ENCODE measurements at places on chromosomes 5 and 9. TPM values are rescaled to one million over a fixed set of nuclear protein-coding genes. Genes with fewer than 3 reads are reported as not detected.

GRCh38 chr5:179381691-179382090 lies 36.4 kb upstream of the ADAMTS2 start:
- H3K36me3 ChIP-seq = peaks cover 5% of the 10 kb centered on the region
- no peak overlapping the region for H3K4me3 ChIP-seq
- no peaks in the 10 kb centered on the region for H3K27me3 ChIP-seq
- no peak for DNase-seq

TENT4A gene
- total RNA-seq = 20.6 TPM

- H3K27ac ChIP-seq = peak overlapping the region; percentile 89
- peak overlapping the region; percentile 54 for H3K4me3 ChIP-seq
- no peaks in the 10 kb centered on the region for H3K36me3 ChIP-seq
- peaks cover 22% of the 10 kb centered on the region for H3K4me1 ChIP-seq
- DNase-seq = peak; percentile 88
Measured at GRCh38 chr9:92180669-92181181, 65.5 kb upstream of the SPTLC1 start.

PSMB7 gene
- 264 TPM for total RNA-seq

GRCh38 chr5:101364469-101364868 lies 461.4 kb upstream of the ST8SIA4 start:
- H3K27me3 ChIP-seq = no peaks in the 10 kb centered on the region
- H3K27ac ChIP-seq = no peak overlapping the region
- H3K36me3 ChIP-seq = no peaks in the 10 kb centered on the region
- no peak overlapping the region for H3K4me3 ChIP-seq
- H3K4me1 ChIP-seq = no peaks in the 10 kb centered on the region

DNA sequence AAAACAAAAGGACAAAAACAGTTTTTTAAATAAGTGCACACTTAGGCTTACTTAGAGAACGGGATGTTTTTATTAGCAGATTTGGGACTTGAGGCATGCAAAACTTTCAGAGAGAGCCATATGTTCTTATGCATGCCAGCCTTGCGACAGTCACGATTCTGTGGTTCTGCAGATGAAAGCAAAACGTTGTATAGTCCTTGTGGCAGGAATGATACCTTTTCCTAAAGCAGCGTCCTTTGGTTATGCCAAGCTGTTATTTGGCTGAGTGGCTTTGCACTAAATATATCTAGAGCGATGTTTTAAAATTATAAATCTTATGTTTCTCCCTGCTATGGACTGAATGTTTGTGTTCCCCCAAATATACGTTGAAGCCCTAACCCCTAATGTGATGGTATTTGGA lies 152.0 kb downstream of the SH3GL2 start:
- no peaks in the 10 kb centered on the region for H3K36me3 ChIP-seq
- no peak overlapping the region for H3K4me3 ChIP-seq
- H3K27me3 ChIP-seq = no peaks in the 10 kb centered on the region
- no peaks in the 10 kb centered on the region for H3K4me1 ChIP-seq
- DNase-seq = no peak

DNA sequence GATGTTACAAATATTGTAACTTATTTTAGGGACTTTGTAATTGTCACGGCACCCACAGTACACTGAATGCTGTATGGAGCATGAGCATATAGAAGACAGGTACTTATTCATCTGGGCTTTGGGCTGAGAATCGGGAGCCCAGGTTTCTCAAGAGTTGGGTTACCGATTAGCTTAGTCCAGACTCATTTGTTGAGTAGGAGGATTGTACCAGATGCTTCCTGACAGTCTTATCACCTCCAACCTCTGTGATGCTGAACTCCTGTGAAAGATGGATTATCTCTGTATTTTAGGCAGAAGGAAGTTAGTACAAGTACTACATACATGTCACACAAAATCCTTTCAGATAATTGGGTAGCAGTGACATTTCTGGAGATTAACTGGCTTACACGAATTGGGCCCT lies 79.2 kb downstream of the SV2C start:
- no peaks in the 10 kb centered on the region for H3K36me3 ChIP-seq
- DNase-seq = no peak
- no peak overlapping the region for H3K4me3 ChIP-seq
- no peaks in the 10 kb centered on the region for H3K4me1 ChIP-seq
- no peak overlapping the region for H3K27ac ChIP-seq
- H3K27me3 ChIP-seq = no peaks in the 10 kb centered on the region

DNA sequence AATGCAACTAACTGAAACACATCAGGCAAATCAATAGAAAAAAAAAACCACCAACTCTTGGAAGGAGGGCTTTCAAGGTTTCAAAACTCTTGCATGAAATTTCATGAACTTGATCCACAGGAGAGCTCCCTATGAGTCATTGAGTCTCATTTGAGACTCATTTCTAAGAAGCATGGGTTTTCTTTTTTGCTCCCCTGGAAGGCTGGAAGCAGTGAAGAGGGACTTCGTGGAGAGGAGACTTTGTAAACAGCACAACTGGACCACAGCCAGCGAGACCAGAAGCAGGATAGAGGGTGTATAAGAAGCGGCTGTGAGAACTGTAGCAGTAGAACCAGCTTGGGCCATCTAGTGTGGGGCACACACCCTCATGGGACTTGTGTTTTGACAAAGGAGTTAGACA lies 41.2 kb upstream of the RAPGEF1 start:
- DNase-seq = no peak
- H3K4me3 ChIP-seq = no peak overlapping the region
- peaks cover 40% of the 10 kb centered on the region for H3K27me3 ChIP-seq
- no peaks in the 10 kb centered on the region for H3K36me3 ChIP-seq
- no peaks in the 10 kb centered on the region for H3K4me1 ChIP-seq

DNA sequence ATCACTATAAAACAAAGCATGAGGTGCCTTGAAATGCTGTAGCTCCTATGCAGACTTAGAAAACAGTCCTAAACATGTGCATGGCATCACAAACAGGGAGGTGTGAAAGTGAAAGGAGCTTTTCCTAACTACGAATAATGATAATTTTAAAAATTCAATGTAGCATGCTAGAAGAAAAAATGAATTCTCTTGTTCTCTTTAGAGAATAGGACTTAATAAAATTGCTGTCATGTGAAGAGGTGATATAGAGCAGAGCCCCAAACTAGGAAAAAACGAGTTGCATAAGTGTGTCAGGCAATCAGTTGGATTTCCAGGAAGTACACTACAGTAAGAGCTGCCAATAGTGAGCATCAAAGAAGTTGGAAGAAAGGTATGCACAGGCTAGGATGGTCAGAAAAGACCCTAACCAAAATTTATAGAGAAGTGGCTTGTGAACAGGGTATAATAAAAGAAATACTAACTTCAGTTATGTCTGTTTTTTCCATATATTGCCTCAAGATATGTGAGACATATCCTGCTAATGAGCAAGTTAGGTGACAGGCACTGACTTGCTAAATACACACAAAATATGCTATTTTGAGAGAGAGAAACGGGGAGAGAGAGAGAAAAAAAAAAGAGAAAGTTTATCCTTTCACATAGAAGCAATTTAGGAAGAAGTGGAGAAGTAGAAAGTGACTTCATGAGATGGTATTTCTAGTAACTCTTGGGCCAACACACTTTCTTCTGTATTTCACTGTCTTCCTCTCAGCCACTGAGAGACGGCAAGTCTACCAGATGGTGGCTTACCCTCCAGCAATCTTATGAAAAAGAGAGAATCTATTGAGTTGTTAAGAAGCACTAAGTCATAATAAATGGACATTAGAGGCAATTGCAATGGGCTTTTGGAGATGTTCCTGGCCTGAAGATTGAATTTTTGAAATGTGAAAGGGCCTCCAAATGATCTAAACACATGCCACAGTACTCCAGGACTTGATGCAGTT lies 18.0 kb downstream of the ITGA2 start:
- H3K4me1 ChIP-seq = peaks cover 98% of the 10 kb centered on the region
- H3K27me3 ChIP-seq = no peaks in the 10 kb centered on the region
- peak overlapping the region; percentile 13 for H3K4me3 ChIP-seq

DNA sequence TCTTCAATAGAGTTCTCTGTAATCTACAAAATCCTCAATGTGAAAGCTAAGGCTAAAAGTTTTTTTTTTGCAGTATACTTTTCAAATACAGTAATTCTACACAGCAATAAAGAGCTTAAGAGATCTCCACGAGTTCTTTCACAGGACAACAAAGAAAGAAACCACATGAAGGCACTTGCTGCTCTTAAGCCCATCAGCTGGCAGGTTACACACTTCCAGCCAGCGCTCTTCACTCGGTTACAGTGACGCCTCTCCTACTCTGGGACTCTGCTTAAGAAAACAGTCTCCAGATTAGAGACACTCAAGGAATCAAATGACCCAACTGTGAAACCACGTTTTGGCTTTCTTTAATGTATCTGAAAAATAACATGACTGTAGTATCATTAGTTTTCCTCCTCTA lies 85.0 kb downstream of the ROR2 start:
- H3K27ac ChIP-seq = no peak overlapping the region
- peaks cover 36% of the 10 kb centered on the region for H3K27me3 ChIP-seq

- peaks cover 4% of the 10 kb centered on the region for H3K27me3 ChIP-seq
- no peak overlapping the region for H3K27ac ChIP-seq
- no peak for DNase-seq
- H3K4me3 ChIP-seq = no peak overlapping the region
- H3K4me1 ChIP-seq = peaks cover 17% of the 10 kb centered on the region
- no peaks in the 10 kb centered on the region for H3K36me3 ChIP-seq
Measured at GRCh38 chr9:4657426-4658159, 4.5 kb upstream of the PLPP6 start.

DNA sequence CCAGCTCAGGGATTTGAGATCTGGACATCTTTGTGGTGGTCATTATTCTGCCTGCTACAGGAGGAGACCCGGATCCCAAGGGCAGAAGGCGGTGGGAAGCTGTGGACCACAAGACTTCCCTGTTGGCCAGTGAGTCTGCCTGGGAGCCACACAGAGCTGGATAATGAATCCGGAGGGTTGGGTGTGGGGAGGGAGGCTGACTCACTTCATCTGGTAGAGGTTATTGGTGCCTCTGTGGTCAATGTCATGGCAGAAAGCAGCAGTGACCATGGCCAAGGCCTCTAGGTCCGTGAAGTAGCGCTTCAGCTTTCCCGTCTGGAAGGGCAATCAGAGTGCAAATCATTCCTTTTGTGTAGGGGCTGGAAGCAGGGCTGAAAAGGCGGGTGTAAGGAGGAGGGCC lies 58.5 kb downstream of the PDE6A start:
- H3K36me3 ChIP-seq = no peaks in the 10 kb centered on the region
- no peak overlapping the region for H3K4me3 ChIP-seq
- peaks cover 7% of the 10 kb centered on the region for H3K27me3 ChIP-seq
- H3K27ac ChIP-seq = no peak overlapping the region
- peaks cover 24% of the 10 kb centered on the region for H3K4me1 ChIP-seq

DNA sequence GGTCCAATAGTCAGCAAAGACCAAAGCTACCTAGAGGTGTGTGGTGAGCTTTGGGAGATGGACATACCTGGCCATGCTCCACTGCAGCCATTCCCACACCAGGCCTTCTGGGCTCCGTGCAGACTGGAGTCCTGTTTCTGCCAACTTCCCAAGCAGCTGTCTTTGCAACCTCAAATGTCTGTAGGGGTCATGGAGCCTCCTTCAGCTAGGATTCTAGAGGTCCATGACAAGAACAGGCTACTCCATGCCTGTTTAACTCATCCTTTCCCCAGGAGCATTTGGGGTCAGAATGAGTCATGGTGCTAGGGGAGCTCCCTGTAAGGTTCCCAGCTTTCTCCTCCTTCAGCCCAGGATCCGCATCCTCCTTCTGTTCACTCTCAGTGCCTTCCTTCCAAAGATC lies 17.1 kb downstream of the VPS13A start:
- H3K27ac ChIP-seq = no peak overlapping the region
- H3K27me3 ChIP-seq = no peaks in the 10 kb centered on the region
- H3K36me3 ChIP-seq = no peaks in the 10 kb centered on the region
- DNase-seq = no peak
- H3K4me3 ChIP-seq = no peak overlapping the region

DNA sequence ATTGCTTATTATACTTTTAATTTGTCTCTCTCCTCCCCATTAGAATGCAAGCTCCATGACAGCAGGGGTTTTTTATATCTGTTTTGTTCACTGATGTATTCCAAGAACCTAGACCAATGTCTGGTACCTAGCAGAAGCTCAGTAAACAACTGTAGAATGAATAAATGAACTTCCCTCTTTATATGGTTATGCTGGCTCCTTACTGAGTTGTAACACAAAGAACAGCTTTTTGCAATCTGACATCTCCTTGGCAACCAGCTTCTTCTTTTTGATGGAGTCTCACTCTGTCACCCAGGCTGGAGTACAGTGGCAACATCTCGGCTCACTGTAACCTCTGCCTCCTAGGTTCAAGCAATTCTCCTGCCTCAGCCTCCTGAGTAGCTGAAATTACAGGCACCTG lies 13.6 kb downstream of the TRMO start:
- peaks cover 11% of the 10 kb centered on the region for H3K4me1 ChIP-seq
- DNase-seq = no peak
- H3K36me3 ChIP-seq = peaks cover 12% of the 10 kb centered on the region
- H3K27me3 ChIP-seq = no peaks in the 10 kb centered on the region
- H3K27ac ChIP-seq = no peak overlapping the region
- no peak overlapping the region for H3K4me3 ChIP-seq

DNA sequence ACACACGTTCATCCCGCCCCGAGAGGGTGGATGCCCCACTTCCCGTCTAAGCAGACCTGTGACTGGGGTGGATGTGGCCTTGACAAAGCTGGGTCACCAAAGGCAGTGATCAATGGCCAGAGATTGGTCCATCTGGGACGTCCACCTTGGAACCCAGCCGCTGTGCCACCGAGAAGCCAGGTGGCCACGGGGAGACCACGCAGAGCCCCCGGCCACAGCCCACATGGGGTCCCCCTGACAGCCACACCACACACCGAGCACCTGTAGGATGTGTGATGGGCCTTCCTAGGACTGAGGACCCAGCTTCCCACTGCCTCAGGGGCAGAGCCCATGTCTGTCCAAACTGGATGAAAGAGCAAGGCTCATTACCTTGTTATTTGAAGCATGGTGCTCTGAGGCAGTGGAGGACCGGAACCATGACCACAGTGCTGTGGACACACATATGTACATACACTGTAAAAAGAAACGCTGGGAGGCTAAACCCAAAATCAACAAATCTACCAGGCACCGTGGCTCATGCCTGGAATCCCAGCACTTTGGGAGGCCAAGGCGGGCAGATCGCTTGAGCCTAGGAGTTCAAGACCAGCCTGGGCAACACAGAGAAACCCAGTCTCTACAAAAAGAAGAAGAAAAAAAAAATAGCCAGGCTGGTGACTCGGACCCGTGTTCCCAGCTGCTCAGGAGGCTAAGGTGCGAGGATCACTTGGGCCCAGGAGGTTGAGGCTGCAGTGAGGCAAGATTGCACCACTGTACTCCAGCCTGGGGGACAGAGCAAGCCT lies 50.1 kb downstream of the MRPL36 start:
- no peak overlapping the region for H3K27ac ChIP-seq
- DNase-seq = no peak
- no peak overlapping the region for H3K4me3 ChIP-seq

UNC5A gene
- not detected for total RNA-seq

DNA sequence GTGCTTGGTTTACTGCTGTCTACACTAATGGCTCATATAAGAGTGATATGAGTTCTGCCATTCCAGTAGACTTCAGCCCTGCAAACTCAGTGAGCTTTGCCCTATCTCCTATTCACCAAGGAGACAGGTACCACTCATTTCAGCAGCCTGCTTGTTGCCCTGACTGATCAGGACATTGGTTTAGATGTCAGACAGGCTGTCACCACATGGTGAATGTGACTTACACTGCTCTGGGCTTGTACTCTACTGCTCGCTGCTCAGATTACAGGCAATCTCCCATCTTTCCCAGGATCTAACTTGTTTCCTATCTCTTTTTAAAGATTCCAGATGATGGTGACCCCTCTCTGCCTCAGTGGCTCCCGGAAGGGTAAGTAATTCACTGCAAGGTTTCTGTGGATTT lies 123.3 kb upstream of the RUSC2 start:
- H3K4me3 ChIP-seq = peak overlapping the region; percentile 74
- H3K4me1 ChIP-seq = peaks cover 49% of the 10 kb centered on the region
- H3K36me3 ChIP-seq = peaks cover 28% of the 10 kb centered on the region
- peak overlapping the region; percentile 37 for H3K27ac ChIP-seq
- no peaks in the 10 kb centered on the region for H3K27me3 ChIP-seq

All from HFFc6 (cell line).